ENCODE measurements at places on chromosomes 6 and 20.

DNA sequence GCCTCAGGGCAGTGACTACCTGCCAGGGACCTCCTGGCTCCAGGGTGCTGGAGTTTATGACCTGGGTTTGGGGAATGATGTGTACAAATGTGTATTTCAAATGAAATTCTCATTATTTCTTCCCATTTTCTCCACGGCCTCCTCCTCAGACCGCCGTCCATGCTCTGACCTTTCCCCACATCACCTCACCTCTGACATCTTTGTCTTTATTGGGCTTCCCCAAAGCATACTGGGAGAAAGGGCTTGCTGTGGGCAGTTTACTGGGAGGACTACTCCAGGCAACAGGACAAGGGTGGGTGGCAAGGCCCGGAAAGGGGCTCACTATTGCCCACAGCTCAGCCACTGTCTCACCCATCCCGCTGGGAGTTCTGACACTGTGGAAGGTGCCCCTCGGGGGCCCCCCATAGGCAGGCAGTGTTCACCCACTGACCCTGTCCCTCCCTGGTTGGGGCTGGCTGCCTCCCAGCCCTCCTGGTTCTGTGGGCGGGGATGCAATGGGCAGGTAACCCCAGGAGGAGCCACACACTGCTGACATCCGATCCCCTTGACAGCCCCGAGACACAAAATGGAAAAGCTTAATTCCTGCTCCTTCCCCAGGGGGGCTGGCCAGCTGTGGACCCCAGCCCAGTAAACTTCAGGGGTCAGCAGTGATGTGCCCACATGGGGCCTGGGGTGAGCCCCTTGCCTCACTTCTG is 39.8 kb upstream of the CST7 start:
- H3K27me3 ChIP-seq = peaks cover 10% of the 10 kb centered on the region
- H3K4me1 ChIP-seq = no peaks in the 10 kb centered on the region

DNA sequence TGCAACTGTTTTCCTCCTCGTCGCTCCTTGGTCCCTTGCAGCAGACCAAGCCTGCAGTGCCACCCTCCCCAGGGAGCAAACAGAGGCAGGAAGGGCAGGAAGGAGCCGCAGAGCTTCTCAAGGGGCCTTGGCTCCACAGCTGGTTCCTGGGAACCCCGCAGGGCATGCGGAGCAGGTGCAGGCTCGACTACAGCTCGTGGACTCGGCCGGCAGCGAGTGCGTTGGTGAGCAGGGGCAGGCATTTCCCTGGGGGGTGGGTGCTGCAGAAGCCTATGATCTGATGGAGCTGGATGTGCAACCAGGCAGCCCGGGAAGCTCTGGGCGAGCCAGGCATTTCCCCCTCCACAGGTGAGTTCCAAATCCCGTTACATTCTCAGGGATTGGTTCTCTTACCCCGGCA is 37.1 kb downstream of the FRMD1 start:
- H3K36me3 ChIP-seq = peaks cover 6% of the 10 kb centered on the region
- H3K27ac ChIP-seq = no peak overlapping the region
- H3K27me3 ChIP-seq = no peaks in the 10 kb centered on the region
- no peaks in the 10 kb centered on the region for H3K4me1 ChIP-seq
- no peak for ATAC-seq

DNA sequence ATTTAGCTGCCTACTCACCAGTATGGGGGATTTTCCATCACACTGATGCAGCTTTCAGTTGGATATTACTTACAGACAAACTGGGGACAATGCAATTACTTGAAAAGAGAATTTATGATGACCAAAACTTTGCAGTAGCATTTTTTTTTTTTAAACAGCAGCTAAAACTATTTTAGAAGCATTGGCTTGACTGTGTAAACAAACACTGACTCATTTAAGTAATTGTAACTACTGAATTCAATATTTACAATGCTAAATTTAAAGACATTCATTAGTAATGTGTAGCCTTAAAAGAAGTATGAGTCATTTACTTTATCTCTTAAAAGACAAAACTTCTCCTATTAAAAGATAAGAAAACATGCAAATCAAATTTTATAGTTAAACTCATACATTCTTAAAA is 295.9 kb upstream of the FERMT1 start:
- H3K36me3 ChIP-seq = no peaks in the 10 kb centered on the region
- H3K4me3 ChIP-seq = no peak overlapping the region
- H3K4me1 ChIP-seq = no peaks in the 10 kb centered on the region
- ATAC-seq = no peak

DNA sequence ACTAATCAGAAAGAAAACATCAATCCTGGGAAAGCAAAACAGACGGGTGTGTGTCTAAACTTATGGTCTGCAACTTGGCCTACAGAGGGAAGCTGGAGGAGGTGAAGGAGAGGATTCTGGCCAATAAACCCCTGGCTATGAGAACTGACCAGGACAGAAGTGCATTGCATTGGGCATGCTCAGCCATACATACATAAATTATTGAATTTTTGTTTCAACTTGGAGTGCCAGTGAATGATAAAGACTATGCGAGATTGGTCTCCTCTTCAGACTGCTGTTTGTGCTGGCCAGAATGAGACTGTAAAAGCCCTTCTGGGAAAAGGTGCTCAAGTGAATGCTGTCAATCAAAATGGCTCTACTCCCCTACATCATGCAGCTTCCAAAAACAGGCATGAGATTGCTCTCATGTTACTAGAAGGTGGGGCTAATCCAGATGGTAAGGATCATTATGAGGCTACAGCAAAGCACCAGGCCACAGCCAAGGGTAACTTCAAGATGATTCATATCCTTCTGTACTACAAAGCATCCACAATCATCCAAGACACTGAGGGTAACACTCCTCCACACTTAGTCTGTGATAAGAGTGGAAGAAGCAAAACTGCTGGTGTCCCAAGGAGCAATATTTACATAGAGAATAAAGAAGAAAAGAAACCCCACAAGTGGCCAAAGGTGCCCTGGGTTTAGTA is 17.4 kb downstream of the ADNP start:
- no peak overlapping the region for H3K4me3 ChIP-seq

- ATAC-seq = no peak
- H3K27ac ChIP-seq = no peak overlapping the region
- H3K4me1 ChIP-seq = no peaks in the 10 kb centered on the region
- no peak overlapping the region for H3K4me3 ChIP-seq
Measured at GRCh38 chr20:33433465-33434234, 9.9 kb downstream of the SNTA1 start.

DNA sequence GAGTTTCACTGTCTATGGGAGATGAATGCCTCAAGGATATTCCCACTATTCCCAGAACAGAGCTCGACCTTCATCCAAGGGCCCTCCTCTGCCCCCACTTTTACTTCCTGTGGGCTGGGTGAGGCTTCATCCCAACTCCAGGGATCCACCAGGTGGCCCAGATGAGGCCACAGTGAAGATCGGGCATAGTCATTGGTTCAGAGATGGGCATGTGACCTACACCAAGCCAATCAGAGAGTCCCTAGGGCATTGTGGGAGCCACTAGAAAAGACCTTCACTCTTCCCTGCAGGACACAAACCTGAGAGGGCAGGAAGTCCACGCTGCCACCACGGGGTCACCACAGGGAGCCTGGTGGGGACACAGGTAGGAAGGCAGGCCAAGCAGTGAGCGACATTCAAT is 72.9 kb upstream of the SLC22A16 start:
- peaks cover 13% of the 10 kb centered on the region for H3K36me3 ChIP-seq
- no peak overlapping the region for H3K27ac ChIP-seq
- no peak overlapping the region for H3K4me3 ChIP-seq
- H3K4me1 ChIP-seq = peaks cover 11% of the 10 kb centered on the region

DNA sequence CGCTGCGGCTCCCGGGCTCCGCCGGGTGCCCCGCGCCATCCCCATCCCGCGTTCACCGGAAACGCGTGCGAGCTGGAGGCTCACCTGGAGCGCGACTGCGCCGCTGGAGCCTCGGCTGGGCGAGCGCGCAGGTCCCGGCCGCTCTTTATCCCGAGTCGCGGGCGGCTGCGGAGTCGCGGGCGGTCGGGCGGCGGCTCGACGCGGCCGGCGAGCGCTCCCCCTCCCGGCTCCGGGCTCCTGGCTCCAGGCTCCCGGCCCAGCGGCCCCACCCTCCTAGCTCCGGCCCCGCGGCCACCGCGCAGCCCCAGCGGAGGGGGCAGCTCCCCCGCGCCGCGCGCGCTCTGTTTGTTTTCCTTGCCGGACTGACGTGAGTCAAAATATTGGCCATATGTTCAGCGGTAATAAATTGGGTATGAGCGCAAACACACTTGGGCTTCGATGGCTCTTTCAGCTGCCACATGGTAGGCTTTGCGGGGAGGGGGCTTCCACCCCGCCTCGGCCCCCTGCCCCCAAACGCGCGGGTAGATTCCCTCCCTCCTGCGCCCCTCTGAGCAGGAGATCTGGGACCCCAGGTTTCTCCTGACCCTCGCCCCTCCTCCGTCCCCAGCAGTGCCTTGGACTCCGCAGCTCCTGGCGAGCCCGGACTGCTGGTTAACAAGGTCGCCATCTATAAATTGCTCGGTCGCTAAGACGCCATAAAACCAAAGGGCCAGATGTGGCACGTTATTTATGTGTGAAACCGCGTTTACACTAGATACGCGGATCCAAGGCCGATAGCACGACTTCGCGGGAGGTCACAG is 8.8 kb upstream of the NKX2-2 start:
- no peak overlapping the region for H3K27ac ChIP-seq
- H3K4me1 ChIP-seq = peaks cover 9% of the 10 kb centered on the region
- no peak overlapping the region for H3K4me3 ChIP-seq
- no peak for ATAC-seq
- no peaks in the 10 kb centered on the region for H3K36me3 ChIP-seq

DNA sequence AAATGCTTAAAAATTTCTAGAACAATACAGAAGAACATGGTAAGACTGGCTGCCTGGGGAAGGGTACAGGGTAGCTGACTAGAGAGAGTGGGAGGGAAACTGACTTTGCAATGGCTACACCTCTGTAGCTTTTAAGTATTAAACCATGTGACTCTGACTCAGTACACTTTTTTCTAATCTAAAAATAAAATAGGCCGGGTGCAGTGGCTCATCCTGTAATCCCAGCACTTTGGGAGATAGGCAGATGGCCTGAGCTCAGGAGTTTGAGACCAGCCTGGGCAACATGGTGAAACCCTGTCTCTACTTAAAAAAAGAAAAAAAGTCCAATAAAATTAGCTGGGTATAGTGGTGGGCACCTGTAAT is 18.5 kb downstream of the ATP9A start:
- H3K4me1 ChIP-seq = no peaks in the 10 kb centered on the region
- no peaks in the 10 kb centered on the region for H3K36me3 ChIP-seq
- no peak for ATAC-seq
- peaks cover 10% of the 10 kb centered on the region for H3K27me3 ChIP-seq
- no peak overlapping the region for H3K4me3 ChIP-seq

DNA sequence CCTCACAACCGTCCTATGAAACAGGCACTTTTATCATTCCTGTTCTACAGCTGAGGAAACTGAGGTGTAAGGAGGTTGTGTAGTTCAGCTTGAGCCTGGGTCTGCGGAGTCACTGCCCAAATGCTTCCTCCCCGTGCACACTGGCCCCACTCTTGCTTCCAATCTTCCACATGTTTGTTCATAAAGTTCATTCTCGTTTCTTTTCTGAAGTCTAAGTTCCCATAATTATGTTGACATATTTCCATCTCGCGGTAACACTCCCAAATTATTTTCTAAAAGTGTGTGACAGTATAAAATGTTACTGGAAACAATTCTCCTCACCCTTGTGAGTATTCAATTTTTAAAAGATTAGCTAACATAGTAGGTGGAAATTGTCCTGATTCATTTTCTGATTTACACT is 106.9 kb downstream of the SLC22A3 start:
- H3K36me3 ChIP-seq = no peaks in the 10 kb centered on the region
- no peak for ATAC-seq
- peaks cover 8% of the 10 kb centered on the region for H3K4me1 ChIP-seq
- no peaks in the 10 kb centered on the region for H3K27me3 ChIP-seq

DNA sequence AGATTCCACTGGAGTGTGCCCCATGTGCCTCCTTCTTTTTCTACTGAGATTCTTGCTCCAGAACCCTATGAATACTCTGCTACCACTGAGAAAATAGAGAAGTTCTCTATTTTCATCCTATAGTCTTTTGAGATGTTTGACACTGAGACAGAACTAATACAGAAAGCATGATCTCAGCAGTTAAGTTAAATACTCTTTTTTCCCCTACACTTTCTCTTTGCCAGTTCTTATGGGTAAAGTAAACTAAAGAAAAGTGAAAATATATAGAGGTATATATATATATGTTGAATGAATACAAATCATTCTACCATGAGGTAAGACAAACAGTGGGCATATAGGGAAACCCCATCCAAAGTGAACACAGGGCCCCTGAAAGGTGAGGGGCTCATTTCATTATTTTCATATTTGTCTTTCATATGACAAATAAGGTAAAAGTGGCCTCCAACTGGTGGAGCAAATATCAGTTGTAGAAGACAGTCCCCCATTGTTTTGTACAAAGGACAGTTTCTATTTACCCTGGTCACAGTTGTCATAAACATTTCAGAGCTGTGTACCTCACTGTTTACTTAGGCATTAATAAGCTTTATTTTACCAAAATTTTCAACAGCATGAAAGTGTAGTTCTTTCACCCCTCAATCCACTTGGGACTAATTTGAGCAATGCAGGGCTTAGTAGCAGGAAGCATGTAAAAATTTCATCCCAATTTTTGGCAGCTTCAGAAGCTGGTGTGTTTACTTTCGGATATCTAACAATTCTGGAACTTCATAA is 188.3 kb upstream of the MARCKS start:
- H3K27me3 ChIP-seq = no peaks in the 10 kb centered on the region
- H3K36me3 ChIP-seq = no peaks in the 10 kb centered on the region
- peaks cover 11% of the 10 kb centered on the region for H3K4me1 ChIP-seq
- ATAC-seq = no peak
- no peak overlapping the region for H3K4me3 ChIP-seq
- H3K27ac ChIP-seq = no peak overlapping the region

DNA sequence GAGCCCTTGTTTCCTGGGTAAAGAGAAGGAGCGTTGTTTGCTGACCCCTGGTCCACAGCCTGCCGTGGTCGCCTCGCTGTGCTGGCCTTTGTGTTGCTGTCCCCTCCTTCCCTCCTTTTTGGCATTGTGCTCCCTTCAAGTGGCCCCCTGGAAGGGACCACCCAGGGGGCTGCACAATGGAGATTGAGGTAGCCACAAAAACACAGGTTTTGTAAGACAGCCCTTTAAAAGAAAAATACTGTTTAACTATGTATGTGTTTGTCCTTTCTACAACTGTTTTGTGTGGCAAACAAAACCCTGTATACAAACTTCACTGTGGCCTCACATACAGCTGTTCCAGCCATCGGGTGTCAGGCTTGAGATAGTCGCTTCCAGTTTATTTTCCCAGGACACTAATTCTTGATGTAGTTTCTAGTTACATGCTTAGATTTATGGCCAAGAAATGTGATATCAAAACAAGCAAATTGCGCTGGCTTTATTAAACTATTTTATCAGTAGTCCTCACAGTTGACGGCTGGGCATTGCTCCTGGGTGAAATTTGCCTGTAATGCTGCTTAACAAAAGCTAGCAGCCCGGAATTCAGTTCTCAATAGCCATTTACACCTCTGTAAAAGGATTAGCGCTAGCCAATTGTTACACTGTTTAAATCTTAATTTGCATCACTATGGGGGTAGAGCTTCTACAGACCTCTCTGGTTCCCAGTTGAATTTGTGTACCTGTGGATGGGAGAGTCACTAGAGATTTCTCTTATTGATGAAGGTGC is 64.1 kb downstream of the KIZ start:
- no peak overlapping the region for H3K4me3 ChIP-seq
- H3K4me1 ChIP-seq = no peaks in the 10 kb centered on the region
- H3K36me3 ChIP-seq = peaks cover 25% of the 10 kb centered on the region

Measured in stimulated activated memory B cell treated with anti-CD40 and anti-IgM and Interleukin-4, amounts not matched to agents 10 μg/mL and 1 μg/mL and 100 μg/mL, for 72 hours (primary cell).